Vagina (tissue), 2 donors: ENCODE measurements at places on chromosomes 5 and 9. TPM values are rescaled to one million over a fixed set of nuclear protein-coding genes. Genes with fewer than 3 reads are reported as not detected.
A peak's percentile ranks its signal among the peaks of the same experiment; 100 is the strongest.

DNA sequence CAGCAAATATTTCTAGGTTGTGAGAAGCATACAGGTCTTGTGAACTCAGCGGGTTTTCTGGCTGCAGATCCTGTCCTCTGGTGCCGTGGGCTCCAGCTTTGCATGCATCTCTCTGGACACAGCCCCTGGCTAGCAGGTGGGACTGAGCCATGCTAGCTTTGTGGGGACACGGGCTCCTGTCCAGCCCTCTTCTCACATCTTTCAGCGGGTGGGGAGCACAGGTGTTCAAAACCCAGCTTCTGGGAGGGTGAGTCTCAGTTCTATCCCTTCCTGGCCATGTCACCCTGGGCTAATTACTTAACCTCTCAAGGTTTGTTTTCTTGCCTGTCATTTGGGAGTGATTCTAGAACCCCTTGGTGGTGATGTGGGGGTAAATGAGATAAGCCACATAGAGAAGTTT lies 162.3 kb downstream of the ICE1 start:
- DNase-seq = no peak
- H3K4me3 ChIP-seq = no peak overlapping the region
- no peaks in the 10 kb centered on the region for H3K36me3 ChIP-seq
- no peaks in the 10 kb centered on the region for H3K27me3 ChIP-seq
- no peaks in the 10 kb centered on the region for H3K4me1 ChIP-seq
- no peak overlapping the region for H3K27ac ChIP-seq

DNA sequence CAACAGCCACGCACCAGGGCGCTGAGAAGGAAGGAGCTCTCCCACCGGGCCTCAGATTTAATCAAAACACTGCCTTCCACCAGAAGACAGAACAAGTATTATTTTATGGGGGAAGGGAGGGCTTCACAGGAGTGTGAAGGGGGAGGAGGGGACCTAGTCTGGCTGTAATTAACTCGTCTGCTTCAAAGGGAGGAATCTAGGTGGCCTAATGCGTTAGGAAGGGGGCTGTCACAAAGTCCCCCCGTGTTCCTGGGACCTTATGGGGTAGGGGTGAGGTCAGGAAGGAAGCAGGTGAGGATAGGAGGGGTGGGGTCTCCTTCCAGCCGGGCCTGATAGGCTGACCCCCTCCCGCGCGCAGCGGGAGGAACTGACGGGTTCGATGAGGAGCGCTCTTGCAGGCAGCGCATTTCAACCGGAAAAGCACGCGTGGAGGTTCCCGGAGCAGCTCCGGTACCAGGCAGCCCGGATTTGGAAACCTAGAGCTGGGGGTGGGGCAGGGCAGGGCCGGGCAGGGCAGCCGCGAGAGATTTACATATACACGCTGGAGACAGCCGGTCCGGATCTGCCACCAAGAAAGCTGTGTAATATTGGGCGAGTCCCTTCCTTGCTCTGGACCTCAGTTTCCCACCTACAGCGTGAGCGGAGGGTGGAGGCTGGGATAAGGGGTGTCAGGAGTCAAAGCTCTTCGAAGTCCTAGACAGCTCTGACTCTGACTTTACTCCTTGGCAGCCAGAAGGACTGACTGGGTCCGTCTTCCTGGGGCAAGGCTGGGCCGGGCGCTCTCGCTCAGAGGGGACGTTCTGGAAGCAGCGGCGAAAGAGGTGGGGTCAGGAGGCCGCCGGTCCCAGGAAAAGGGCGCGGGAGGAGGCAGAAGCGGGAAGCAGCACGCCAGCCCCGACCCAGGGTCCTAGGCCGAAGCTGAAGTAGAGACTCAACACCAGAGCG lies 1.8 kb downstream of the SHB start:
- no peaks in the 10 kb centered on the region for H3K27me3 ChIP-seq
- no peaks in the 10 kb centered on the region for H3K36me3 ChIP-seq
- peak overlapping the region; percentile 94 for H3K4me3 ChIP-seq
- peaks cover 56% of the 10 kb centered on the region for H3K4me1 ChIP-seq
- no peak for DNase-seq

- no peaks in the 10 kb centered on the region for H3K36me3 ChIP-seq
- H3K27ac ChIP-seq = peak overlapping the region; percentile 73
- no peaks in the 10 kb centered on the region for H3K27me3 ChIP-seq
- H3K4me1 ChIP-seq = peaks cover 37% of the 10 kb centered on the region
These were observed 1.0 kb upstream of the SLIT3 start for GRCh38 chr5:169301986-169302385.

DNA sequence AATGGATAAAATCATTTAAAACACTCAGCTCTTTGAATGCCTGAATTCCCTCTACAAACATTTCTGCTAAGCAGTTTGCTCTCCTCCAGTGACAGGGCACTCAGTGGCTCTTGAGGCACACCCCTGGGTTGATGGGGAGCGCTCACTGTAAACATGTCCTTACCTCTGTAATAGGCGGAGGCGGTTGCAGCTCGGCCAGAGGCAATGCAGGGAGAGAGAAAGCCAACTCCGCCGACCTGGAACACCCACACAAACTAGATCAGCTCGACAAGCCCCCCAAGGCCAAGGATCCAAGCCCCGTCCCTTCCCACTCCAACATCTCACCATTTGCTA lies 329 bp downstream of the CDC23 start:
- no peaks in the 10 kb centered on the region for H3K27me3 ChIP-seq
- H3K4me1 ChIP-seq = peaks cover 18% of the 10 kb centered on the region
- no peak for DNase-seq
- peak overlapping the region; percentile 78 for H3K27ac ChIP-seq

DNA sequence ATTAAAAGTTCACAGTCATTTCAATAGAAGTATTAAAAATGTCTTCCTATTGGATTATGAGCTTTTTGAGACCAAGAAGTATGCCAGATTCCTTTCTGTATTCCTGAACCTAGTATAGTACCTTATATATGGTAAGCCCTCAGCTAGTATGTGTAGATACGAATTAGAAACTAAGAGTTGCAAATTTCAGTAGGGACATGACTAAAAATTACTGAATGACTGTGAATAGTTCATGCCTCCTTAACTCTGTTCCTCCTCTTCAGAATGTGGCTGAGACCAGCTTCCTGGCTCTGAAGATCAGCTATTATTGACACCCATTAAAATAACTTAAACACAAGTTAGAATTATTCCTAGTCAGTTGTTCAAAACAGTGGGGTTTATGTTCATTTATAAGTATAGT lies 19.7 kb downstream of the KDM3B start:
- no peak for DNase-seq
- H3K4me3 ChIP-seq = no peak overlapping the region
- no peaks in the 10 kb centered on the region for H3K27me3 ChIP-seq
- no peak overlapping the region for H3K27ac ChIP-seq

The PRRC2B gene
- 116 TPM for total RNA-seq

The NDUFA8 gene
- total RNA-seq = 32.4 TPM

- no peaks in the 10 kb centered on the region for H3K27me3 ChIP-seq
- no peak for DNase-seq
- H3K27ac ChIP-seq = no peak overlapping the region
- H3K36me3 ChIP-seq = no peaks in the 10 kb centered on the region
- peaks cover 26% of the 10 kb centered on the region for H3K4me1 ChIP-seq
These were observed 3.6 kb upstream of the SPATA24 start for GRCh38 chr5:139407517-139407916.

DNA sequence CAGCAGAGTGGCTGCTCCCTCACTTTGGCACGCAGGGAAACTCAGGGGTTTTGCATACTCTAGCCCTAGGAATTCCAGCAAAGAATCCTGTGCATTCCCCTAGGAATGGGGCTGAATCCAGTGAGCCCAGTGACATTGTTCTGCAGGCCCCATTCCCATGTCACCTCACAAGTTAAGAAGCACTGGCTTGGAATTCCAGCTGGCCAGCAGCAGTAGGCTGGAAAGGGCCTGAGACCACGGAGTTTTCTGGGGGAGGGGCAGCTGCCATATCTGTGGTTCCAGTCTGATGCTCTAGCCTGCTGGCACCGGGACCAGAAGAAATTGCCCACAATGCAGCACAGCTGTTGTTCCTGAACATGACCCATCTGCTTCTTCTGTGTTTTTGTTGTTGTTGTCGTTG lies 217.6 kb upstream of the DMRTA1 start:
- H3K27ac ChIP-seq = no peak overlapping the region
- no peaks in the 10 kb centered on the region for H3K36me3 ChIP-seq
- no peaks in the 10 kb centered on the region for H3K27me3 ChIP-seq

GRCh38 chr5:154509784-154510555 lies 31.9 kb upstream of the HAND1 start:
- no peak for DNase-seq
- no peak overlapping the region for H3K4me3 ChIP-seq
- no peaks in the 10 kb centered on the region for H3K4me1 ChIP-seq
- H3K36me3 ChIP-seq = no peaks in the 10 kb centered on the region
- no peak overlapping the region for H3K27ac ChIP-seq

GRCh38 chr9:21154018-21154608 lies 12.3 kb downstream of the IFNA21 start:
- no peak for DNase-seq
- H3K36me3 ChIP-seq = no peaks in the 10 kb centered on the region
- H3K4me1 ChIP-seq = no peaks in the 10 kb centered on the region
- no peak overlapping the region for H3K27ac ChIP-seq

GRCh38 chr9:31023847-31024246 lies 1360.6 kb upstream of the ACO1 start:
- H3K27me3 ChIP-seq = no peaks in the 10 kb centered on the region
- DNase-seq = no peak
- H3K4me3 ChIP-seq = no peak overlapping the region
- H3K27ac ChIP-seq = no peak overlapping the region
- no peaks in the 10 kb centered on the region for H3K4me1 ChIP-seq
- H3K36me3 ChIP-seq = no peaks in the 10 kb centered on the region

DNA sequence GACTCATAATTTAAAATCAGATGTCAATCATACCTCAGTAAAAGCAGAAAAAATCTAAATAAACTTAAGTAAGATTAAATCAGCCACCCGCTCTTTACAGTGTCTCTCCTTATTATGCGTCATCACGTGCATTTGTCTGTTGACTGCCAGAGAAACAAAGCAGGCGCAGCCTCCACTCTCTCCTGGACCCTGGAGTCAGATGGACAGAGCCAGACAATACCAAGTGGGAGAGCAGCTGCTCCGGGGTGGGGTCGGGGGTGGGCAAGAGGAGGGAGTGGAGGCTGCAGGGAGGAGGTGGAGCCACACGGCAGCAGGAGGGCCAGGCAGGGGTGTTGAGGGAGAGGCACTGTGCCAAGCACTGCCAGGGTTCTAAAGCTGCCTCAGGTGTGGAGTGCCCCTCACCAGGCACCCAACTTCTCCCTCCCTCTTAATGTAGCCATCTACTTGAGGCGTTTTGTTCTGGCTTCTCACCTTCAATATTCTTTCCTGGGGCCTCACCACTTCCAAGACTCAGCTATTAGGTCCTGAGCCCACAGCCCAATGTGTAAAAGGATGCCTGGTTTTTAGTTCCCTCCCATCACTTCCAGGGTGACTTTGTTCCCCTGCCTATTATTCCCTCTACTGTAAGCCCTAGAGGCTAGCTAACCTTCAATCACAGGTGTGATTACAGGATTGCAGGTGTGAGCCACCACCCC lies 96.3 kb downstream of the GLDC start:
- no peak overlapping the region for H3K27ac ChIP-seq
- H3K36me3 ChIP-seq = no peaks in the 10 kb centered on the region
- no peaks in the 10 kb centered on the region for H3K27me3 ChIP-seq
- H3K4me3 ChIP-seq = no peak overlapping the region
- no peak for DNase-seq
- H3K4me1 ChIP-seq = peaks cover 5% of the 10 kb centered on the region

DNA sequence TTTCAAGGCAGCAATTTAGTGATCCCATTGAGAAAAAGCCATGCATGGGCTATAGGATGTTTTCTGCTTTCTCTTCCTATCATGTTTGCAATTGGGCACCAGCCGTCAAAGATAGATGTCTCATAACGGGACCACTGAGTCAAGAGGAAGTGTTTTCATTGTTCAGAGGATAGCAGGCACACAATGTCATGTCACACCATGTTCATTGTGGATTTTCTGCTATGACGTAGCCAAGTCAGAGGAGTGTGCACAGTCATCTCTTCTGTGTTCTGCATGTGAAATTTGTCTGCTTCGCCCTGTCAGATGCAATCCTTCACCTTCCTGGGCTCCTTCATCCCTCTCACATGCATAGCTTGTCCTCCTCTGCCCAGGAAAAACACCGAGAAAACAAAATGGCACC lies 106.0 kb downstream of the CD180 start:
- no peaks in the 10 kb centered on the region for H3K27me3 ChIP-seq
- peaks cover 53% of the 10 kb centered on the region for H3K4me1 ChIP-seq
- peaks cover 7% of the 10 kb centered on the region for H3K36me3 ChIP-seq
- no peak for DNase-seq

- H3K4me1 ChIP-seq = no peaks in the 10 kb centered on the region
- H3K36me3 ChIP-seq = no peaks in the 10 kb centered on the region
- H3K27ac ChIP-seq = no peak overlapping the region
- no peak overlapping the region for H3K4me3 ChIP-seq
- no peaks in the 10 kb centered on the region for H3K27me3 ChIP-seq
These were observed 73.5 kb upstream of the PRSS3 start for GRCh38 chr9:33721674-33722358.

The IL7R gene
- 69.7 TPM for total RNA-seq
